ENCODE measurements at places on chromosomes 5 and 9.

GRCh38 chr5:98016771-98017170 lies 756.7 kb upstream of the RGMB start:
- no peak for DNase-seq

DNA sequence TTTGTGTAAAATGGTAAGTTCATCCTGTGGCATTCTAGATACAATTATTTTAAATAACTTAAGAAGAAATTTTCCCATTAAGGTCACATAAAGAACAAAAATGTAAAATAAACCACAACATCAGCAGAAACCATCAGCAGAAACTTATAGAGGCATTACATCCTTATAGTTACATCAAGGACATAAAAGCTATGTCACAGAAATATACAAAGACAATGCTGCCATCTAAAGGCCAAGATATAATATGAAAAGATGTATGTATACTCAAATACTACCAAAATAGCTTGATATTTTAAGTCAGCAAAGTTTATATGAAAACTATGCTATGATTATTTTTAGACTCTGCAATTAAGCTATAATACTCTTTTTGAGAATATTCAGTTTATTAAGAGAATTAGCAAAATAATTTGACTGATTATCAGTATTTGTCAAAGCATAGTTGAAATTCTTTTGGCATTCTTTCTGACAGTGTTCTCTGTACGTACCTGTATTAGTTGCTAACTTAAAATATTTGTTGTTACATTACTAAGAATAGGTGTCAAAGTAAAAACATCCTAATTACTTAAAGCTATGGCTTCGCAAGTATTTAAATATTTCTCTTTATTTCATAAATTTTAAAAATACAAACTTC lies 36.2 kb downstream of the FBXL17 start:
- peak; percentile 74 for DNase-seq

GRCh38 chr5:165360784-165361542 lies 1855.5 kb downstream of the MAT2B start:
- no peak for DNase-seq

DNA sequence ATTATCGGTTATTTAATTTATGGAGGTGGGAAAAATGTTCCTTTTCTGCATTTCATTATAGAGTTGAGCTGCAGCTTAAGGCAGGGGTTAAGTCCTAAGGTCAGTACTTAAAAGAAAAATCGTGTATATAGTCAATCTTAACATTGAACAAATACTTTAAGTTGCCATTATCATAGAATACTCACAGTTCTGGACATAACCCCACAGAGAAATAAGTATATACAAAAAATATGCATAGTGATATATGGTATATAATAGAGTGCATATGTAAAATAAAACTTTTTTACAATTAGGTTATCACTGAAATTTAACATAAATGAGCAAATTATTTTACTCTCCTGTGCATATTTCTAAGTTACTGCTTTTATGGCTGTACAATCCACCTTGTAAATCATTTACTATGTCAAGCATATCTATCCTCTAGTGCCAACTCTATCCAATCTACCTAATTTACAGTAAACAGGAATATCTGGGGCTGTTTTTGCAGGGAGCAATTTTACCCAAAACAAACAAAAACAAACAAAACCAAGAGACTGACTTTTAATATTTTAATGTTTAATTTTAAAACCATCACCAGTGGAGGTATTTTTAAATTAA lies 28.8 kb downstream of the TTC39B start:
- DNase-seq: no peak

DNA sequence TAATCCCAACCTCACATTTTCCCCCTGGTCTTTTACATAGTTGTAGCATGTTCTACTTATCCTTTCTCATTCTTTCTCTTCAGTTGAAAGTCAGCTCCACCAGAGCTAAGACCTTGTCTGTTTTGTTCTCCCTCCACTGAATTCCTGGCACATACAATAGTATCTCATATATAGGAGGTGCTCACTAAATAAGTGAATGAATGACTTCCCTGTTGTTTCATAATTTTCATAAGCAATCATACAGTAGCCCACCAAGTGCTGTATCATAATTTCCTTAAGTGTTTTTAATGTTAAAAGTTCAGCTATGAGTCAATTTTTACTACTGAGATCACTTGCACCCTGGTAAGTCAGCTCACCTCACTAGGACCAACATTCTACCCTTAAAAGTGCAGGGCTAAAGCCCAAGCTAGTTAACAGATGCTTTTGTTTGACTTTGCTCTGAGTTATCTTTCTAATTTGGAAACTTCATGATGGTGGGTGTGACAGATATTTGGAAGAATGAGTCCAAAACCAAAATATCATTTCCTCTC lies 27.6 kb downstream of the TMEM245 start:
- DNase-seq: no peak

Data from DMS53 (cell line).